Activated CD4-positive, alpha-beta memory T cell treated with anti-CD3 and anti-CD28 coated beads for 36 hours (primary cell): ENCODE measurements at places on chromosomes 1 and 21. TPM values are rescaled to one million over a fixed set of nuclear protein-coding genes. Genes with fewer than 3 reads are reported as not detected.

TMPRSS15 gene
- total RNA-seq: not detected

SPRR1B gene
- not detected for total RNA-seq

HES4 gene
- total RNA-seq: 2.0 TPM

ZNF669 gene
- total RNA-seq: 7.9 TPM

HES2 gene
- not detected for total RNA-seq

MORC3 gene
- total RNA-seq: 30.0 TPM

MTARC1 gene
- total RNA-seq: not detected

UBASH3A gene
- total RNA-seq: 27.2 TPM

POU2F1 gene
- total RNA-seq: 17.7 TPM

LEMD1 gene
- 2.2 TPM for total RNA-seq

CD84 gene
- total RNA-seq: 20.2 TPM

LCE1B gene
- total RNA-seq: not detected

EFNA4 gene
- total RNA-seq: 5.0 TPM

CCDC185 gene
- total RNA-seq: not detected

GJB3 gene
- total RNA-seq: not detected

KRTAP11-1 gene
- total RNA-seq: not detected

MAEL gene
- total RNA-seq: not detected

SOAT1 gene
- total RNA-seq: 37.8 TPM

RGS18 gene
- 0.19 TPM for total RNA-seq

NR5A2 gene
- total RNA-seq: not detected

C1orf116 gene
- not detected for total RNA-seq

TAS1R1 gene
- total RNA-seq: not detected

RCSD1 gene
- 61.7 TPM for total RNA-seq

EEIG2 gene
- total RNA-seq: 8.4 TPM

ELAPOR1 gene
- total RNA-seq: 11.5 TPM

OSCP1 gene
- total RNA-seq: 1.8 TPM

TGFB2 gene
- total RNA-seq: not detected

GSTM2 gene
- total RNA-seq: 11.9 TPM

EXOSC10 gene
- total RNA-seq: 70.0 TPM

DOCK7 gene
- 20.4 TPM for total RNA-seq
